ENCODE measurements at places on chromosomes 16 and 17. TPM values are rescaled to one million over a fixed set of nuclear protein-coding genes. Genes with fewer than 3 reads are reported as not detected.

DNA sequence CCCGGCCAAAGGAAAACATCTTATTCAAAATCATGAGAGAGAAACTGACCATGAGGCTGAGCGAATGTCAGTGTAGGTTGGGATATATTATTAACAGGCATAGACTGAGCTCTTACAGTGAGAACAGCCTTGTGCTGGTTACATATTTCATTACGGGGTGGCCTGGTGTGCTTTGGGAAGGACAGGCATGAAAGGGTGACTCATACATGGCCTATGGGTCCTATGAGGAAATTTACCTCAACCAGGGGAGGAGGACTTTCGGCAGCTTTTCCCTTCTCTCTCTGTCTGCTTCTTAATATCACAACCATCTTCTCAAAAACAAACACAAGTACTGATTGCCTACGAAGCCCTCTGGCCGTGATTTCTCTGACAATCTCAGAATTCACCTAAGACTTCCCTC is 579.1 kb downstream of the CDH13 start:
- no peak for DNase-seq

- peak; percentile 76 for DNase-seq
These were observed 22.5 kb upstream of the TBX2 start for GRCh38 chr17:61376931-61377838.

- DNase-seq, result no peak
These were observed 4.6 kb downstream of the TGFB1I1 start for GRCh38 chr16:31476303-31477219.

DNA sequence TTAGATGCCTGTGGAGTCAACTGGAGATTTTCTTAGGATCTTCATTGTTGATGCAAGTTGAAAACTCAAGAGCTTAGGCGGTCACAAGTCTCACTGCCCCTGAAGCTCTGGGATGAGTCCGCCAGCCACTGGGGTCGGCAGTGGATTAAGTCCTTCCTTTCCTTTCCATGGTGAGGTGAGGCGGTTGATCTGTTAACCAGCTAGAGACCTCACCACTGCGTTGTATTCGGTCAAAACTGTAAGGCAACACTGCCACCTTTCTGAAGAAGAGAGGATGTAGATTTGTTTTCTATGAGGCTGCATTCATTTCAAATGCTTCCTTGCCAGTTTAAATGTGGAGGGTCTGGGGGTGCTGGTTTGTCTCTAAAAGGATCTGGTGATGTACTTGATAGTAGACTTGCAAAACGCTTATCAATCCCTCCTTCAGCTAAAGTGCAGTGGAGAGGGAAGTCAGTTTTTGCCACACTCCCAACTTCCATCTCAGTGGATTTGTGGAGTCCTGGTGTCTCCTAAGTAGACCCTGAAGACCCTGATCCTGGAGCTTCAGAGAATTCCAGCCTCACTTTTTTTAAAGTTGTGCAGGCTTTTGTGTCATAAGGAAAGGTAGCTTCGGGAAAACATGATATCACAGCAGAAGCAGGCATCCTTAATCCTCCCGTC is 1.7 kb downstream of the MYOCD start:
- peak; percentile 56 for DNase-seq

The RHOT1 gene
- 42.3 TPM for total RNA-seq

The CX3CL1 gene
- not detected for total RNA-seq

Data from myocyte (in vitro differentiated cells).